ENCODE measurements at places on chromosomes 7 and 10.

GRCh38 chr10:29257106-29257783 is 31.6 kb upstream of the LYZL1 start:
- DNase-seq = no peak

GRCh38 chr7:31633467-31633866 is 53.5 kb upstream of the PPP1R17 start:
- no peak for DNase-seq

DNA sequence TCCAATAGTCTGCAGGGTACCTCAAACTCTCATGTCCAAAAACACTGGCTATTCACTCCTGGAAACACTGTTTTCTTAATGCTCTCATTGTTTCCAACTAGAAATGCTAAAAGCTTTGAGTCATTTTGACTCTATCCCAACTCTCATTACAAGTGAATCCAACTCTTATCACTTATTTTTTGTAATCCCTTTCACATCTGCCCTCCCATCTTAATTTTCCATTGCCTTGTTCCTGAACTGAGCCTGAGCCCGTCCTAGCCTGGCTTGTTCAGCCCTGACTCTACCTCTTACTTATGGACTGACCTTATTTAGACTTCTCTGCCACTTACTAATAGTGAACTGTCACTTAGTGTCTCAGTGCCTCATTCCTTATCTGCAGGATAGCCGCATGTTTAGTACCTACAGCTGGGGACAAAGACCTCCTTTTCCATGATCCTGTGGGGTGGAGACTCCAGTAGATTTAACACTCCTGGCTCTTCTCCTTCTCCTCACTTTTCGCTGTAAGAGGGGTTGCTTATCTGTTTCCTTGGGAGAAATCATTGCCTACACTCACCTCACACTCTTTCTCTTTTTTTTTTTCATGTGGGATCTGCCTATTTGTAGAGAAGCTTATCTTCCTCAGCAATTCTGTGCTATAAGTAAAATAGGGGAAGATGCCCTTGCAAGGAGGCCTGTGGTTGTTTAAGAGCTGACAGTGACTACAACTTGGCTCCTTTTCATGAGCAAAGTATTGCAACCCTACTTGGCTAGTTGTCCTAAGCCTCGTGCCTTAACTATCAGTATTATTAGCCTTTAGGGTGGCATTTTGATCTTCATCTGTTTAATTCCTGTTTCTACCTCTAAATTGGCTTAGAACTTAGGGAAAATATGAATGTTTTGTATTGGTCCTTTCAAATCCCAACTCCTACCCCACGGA is 56.4 kb downstream of the SLC16A12 start:
- DNase-seq = no peak

- DNase-seq = no peak
Measured at GRCh38 chr7:34315032-34315431, 343.0 kb upstream of the NPSR1 start.

DNA sequence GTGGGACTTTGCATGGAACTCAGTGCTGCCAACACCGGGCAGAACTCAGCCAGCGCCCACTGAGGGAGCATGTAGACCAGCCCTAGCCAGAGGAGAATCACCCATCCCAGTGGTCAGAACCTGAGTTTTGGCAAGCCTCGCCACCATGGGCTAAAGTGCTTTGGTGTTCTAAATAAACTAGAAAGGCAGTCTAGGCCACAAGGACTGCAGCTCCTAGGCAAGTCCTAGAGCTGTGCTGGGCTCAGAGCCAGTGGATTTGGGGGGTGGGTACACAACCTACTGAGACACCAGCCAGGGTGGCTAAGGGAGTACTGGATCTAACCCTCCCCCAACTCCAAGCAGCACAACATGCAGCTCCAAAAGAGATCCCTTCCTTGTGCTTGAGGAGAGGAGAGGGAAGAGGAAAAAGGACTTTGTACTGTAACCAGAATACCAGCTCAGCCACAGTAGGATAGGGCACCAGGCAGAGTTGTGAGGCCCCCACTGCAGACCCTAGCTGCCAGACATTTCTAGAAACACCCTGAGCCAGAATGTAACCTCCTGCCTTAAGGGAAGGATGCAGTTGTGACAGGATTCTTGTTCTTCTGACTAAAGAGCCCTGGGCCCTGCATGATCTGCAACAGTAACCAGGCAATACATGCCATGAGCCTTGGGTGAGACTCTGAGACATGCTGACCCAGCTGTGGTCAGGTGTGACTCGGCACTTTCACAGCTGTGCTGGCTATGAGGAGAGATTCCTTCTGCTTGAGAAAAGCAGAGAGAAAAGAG is 24.4 kb downstream of the GSDME start:
- DNase-seq = no peak

- DNase-seq = no peak
Measured at GRCh38 chr10:6678211-6678803, 98.2 kb upstream of the PRKCQ start.

- DNase-seq = no peak
Measured at GRCh38 chr7:158498443-158499081, 89.1 kb downstream of the PTPRN2 start.

DNA sequence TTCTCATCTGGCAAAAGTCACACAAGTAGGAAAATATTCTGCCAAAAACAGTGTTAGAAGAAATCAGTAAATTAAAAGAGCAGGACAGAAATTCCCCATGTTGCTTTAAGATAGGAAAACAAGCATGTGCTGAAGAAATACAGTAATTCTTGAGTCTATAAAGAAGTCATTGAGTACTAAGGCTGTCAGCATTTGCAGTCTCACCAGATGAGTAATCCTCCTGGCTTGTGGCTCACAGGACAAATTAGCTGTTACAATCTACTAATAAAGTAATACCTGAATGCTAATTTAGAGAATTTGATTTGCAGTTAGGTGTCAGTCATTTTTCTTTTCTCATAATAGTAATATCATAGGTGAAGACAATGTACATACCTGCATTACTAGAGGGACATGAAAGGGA is 1158.9 kb upstream of the CELF2 start:
- DNase-seq = no peak

GRCh38 chr7:137985897-137986251 is 16.0 kb downstream of the CREB3L2 start:
- DNase-seq = no peak

GRCh38 chr7:1342090-1342640 is 109.5 kb downstream of the UNCX start:
- DNase-seq = no peak

- peak; percentile 81 for DNase-seq
Measured at GRCh38 chr7:75611557-75612178, 119.5 kb downstream of the SPDYE5 start.

- DNase-seq = no peak
Measured at GRCh38 chr10:131980761-131981428, 828 bp downstream of the BNIP3 start.

GRCh38 chr7:151448261-151449252 is 8.6 kb upstream of the CRYGN start:
- DNase-seq = no peak

- DNase-seq = no peak
Measured at GRCh38 chr10:43258211-43258561, 8.7 kb downstream of the RASGEF1A start.

- DNase-seq = no peak
Measured at GRCh38 chr10:18886102-18886501, 162.5 kb upstream of the MALRD1 start.

DNA sequence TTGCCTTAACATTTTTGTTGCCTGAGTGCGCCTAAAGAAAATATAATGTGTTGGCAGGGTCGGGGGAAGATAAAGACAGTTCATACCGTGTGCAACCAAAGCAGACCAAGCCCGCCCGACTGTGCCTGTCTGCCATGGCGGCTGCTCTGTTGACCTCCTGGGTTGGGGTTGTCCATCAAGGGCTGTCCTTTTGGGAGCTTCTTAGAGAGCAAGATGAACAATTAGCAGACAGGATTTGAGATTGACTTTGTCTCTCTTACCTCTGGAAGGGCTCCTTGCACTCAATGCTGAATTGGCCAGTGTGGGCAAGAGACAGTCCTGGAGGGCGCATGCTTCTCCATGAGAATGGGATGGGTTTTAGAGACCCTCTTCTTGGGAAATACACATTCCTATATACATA is 319.6 kb downstream of the GLRX3 start:
- no peak for DNase-seq

DNA sequence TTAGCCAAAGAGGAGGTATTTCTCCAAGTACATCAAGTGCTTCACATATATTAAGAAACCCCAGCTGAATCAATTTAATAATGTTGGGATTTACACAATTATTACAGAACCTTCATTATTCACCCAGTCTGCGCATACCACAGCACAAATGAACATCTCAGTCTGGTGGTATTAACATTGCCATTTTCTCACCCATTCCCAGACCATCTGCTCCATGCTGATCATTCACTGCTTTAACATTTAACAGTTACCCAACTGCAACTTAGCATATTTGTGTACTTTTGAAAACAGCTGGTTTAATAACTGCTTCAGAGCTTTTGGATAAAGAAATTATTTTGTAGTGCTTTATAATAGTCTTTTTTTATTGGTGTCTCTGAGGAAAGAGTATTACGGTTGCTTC is 1072.1 kb downstream of the NXPH1 start:
- no peak for DNase-seq

- DNase-seq = no peak
Measured at GRCh38 chr10:27622596-27622995, 118.5 kb downstream of the RAB18 start.

GRCh38 chr10:45383682-45384330 is 9.8 kb downstream of the ALOX5 start:
- DNase-seq = no peak

GRCh38 chr10:96250349-96250748 is 21.0 kb downstream of the BLNK start:
- no peak for DNase-seq

- no peak for DNase-seq
Measured at GRCh38 chr7:141156407-141156806, 82.5 kb downstream of the TMEM178B start.

DNA sequence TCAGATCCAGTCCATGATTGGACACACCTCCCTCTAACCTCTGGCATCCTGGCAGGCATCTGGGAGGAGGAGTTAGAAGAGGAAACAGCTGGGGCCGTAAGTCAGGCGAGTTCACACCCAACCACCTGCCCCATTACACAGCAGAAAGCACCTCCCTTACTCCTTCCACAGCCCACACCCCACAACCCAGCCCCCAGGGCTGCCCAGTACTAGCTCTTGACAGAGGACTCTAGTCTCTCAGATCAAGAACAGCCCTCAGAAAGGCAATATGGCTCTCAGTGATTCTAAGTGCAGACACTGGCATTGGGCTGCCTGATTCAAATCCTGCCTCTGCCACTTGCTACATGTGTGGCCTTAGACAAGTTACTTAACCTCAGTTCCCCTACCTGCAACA is 34.1 kb downstream of the KCNMA1 start:
- no peak for DNase-seq

- no peak for DNase-seq
Measured at GRCh38 chr7:42689626-42690025, 222.2 kb downstream of the C7orf25 start.

All from cerebellar nuclear complex (tissue), 1 donor.